ENCODE measurements at places on chromosomes 6 and 20. TPM values are rescaled to one million over a fixed set of nuclear protein-coding genes. Genes with fewer than 3 reads are reported as not detected.

GRCh38 chr20:23298155-23298554, 52.4 kb upstream of the NXT1 start:
- DNase-seq = no peak

DNA sequence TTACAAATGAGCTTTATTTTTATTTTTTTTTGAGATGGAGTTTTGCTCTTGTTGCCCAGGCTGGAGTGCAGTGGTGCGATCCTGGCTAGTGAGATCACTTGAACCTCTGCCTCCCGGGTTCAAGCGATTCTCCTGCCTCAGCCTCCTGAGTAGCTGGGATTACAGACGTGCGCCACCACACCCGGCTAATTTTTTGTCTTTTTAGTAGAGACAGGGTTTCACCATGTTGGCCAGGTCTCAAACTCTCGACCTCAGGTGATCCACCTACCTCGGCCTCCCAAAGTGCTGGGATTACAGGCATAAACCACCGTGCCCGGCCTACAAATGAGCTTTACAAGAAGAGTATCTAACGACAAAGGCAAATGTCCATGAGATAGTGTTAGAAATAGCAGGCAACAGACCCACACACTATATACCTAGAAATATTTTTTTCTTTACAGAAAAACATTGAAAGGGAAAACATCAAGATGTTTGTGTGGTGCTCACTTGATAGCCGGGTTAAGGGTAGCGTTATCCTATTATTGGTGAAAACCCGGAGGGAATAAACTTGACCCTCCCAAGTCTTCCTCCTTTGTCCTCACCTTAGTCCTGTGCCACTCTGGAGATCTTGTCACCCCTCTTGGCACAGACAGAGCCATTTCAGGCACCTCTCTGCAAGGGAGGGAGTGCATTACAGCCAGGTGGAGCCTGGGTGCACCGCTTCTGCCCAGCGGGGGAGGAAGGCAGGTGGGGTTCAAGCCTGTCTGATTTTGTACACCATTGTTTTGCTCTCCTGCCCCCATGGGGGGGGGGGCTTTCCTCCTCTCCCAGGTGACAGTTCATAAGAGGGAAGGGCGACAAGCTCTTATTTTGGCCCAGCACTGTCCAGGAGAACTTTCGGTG, 21.0 kb upstream of the AVP start:
- no peak for DNase-seq

DNA sequence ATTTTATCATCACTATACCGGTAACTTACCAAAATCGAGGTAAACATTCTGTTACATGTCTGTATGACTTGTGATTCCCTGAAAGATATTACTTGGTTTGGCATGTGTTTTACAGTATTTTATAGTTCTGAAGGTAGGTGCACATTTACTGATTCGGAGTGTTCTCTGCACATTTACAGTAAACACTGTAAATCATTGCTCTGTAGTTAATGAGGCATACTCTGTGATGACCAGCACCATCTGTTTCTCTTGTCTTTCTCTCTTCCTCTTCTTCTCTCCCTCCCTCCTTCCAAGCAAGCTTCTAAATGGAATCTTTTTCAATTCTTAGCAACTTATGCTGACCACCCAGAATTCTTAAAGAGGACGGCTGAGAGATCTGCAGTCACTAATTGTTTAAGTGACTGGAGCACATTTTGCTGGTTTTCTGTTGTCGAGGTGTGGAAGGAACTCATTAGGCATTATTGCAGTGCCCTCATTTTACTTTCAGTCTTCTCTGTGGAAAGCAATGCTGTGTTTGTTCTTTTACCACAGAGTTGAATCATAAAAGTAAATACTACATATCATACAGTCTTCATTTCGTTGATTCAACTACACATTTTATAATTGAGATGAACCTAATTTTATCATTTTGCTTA, 126.5 kb downstream of the UTRN start:
- no peak for DNase-seq

GFOD1 gene
- total RNA-seq = 16.7 TPM

DNA sequence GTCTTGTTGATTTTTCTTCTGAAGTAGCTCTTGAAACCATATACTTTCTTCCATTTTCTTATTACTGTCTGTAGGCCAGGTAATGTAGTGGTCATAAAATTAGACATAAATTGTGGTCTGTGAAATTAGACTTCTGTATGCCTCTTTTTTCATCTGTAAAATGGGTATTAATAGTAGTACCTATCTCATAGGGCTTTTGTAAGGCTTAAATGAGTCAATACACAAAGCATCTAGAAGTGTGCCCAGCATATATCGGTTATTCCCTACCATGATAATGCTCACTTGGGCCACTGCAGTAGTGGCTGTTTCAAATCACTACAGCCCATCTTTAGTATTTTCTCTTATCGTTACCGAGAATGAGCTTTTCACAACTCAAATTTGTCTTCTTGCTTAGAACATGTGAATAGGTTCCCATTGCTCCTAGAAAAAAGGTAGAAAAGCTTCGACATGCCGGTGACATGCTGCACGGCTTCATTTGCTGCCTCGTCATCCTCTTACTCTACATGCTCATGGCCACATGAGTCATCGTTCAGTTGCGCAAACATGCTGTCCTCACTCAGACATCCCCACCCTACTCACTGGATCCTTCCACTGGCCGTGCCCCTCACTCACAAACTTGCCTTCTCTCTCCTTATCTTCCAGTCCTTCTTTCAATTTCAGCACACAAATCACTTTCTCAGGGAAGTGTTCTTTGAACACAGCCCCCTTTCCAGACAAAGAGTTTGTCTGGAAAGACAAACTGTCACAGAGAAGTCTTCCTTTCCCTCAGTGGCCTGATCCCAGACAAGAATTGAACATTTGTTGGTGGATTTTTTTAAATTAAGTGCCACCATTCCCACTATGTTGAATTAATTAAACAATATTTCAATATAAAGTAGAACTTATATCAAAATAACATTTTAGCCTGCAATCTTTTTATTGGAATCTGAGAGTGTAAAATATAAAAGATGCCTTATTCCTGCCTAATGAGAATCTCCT, 32.2 kb upstream of the ERVFRD-1 start:
- DNase-seq = peak; percentile 75

DNA sequence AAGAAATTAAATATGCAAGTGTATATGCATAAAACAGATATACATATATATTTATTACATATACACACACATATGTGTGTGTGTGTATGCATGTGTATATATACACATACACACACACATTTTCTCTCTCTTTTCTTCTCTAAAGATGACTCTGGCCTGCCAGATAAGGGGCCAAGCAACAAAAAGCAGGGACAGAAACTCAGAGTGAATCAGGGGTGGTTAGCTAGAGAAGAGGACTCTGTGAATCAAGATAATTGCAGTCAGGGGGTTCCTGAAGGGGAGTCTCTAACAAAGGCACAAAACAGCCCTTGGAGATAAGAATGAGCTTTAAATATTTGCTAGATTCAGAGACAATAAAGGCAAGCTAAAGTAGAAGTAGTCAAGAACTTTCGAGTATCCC, 650.5 kb downstream of the UTRN start:
- no peak for DNase-seq

GRCh38 chr6:110828396-110828795, 13.1 kb upstream of the CDK19 start:
- DNase-seq = no peak

DNA sequence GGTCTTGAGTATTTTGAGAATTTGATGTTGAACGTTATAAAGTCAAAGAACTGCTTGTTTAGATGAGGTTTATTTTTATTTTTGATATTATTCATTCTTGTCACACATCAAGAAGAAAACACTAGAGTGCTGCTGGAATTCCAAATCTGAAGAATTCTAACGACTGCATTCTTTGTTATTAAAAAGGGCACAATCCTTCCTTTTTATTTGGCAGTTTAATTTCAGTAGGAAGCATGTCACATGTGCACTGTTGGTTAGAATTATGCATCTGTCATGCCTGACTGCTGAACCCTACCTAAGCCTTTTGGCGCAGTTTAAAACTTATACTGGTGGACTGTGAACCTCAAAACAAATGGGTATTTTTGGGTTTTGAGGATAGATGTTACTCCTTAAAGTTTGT, 4.0 kb downstream of the ID4 start:
- DNase-seq = no peak

DNA sequence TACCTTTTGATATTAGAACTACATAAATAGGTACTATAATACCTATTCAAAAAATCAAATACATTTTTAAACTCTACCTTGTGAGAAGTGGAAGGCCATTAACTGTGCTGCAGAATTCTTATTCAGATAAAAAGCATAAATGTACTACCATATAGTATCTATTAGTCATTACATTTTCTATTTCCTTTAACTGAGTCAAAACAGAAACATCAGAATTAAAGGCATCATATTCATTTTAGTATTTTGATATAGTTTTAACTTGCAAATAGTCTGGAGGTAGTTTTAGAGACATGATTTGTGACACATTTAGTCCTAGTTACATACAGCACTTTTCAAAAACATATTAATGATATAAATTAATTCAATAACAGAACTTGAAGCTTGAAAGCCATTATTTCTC, 39.9 kb upstream of the TAB2 start:
- DNase-seq = no peak

CDH4 gene
- 1.0 TPM for total RNA-seq

ALDH5A1 gene
- 32.2 TPM for total RNA-seq

TRIM39 gene
- 11.5 TPM for total RNA-seq

DNA sequence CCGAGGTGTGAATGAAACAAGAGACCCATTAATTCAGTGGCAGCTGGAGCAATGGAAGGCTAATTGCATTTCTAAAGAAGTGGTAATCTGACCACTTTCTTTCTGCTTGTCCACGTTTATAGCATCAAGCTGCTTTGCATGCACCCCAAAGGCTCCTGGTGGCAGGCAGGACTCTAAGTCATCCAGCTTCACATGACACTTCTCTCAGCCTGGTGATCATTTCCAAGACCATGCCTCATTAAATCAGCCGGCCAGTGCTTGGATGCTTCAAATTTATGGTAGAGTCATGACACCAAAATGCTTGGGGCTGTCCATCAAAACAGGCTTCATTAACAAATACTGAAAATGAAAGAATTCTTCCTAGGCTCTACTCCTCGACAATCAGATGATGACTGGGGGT, 614.9 kb downstream of the DOK5 start:
- DNase-seq = no peak

- DNase-seq = no peak
These were observed 16.1 kb upstream of the UNC93A start for GRCh38 chr6:167275001-167275400.

NKX2-2 gene
- total RNA-seq = not detected

GSTA3 gene
- not detected for total RNA-seq

VSX1 gene
- 0.41 TPM for total RNA-seq

- DNase-seq = no peak
These were observed 324.8 kb downstream of the SMOC2 start for GRCh38 chr6:168765752-168766151.

- no peak for DNase-seq
These were observed 64.3 kb upstream of the ID4 start for GRCh38 chr6:19772891-19773290.

- peak; percentile 100 for DNase-seq
These were observed at the start of gene RALGAPB for GRCh38 chr20:38472513-38473366. TSS of gene RALGAPB (plus strand) at chr20:38472843. CDS start at chr20:38488433, 15,590 bp downstream.

DNA sequence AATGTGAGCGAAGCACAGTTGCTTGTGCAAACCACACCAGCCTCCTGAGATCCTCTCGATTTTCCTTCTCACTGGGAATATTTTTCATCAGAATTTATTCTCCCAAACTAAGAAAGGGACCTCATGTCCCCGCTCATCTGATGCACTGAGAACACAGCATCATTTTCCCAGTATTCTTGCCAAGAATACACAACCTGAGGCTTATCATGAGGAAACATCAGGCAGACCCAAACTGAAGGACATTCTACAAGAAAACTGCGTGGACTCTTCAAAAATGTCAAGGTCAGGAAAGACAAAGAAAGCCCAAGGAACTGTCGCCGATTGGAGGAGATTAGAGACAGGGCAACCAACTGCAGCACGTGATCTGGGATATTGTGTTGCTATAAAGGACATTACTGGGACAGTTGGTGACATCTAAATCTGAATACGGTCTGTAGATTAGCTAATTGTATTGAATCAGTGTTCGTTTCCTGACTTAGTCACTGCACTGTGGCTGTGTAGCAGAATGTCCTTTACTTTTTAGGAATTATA, 72.3 kb downstream of the SNX5 start:
- no peak for DNase-seq

- DNase-seq = no peak
These were observed 133.5 kb downstream of the TINAG start for GRCh38 chr6:54441687-54442248.

LTB gene
- total RNA-seq = 0.69 TPM

LY86 gene
- 0.39 TPM for total RNA-seq

DNA sequence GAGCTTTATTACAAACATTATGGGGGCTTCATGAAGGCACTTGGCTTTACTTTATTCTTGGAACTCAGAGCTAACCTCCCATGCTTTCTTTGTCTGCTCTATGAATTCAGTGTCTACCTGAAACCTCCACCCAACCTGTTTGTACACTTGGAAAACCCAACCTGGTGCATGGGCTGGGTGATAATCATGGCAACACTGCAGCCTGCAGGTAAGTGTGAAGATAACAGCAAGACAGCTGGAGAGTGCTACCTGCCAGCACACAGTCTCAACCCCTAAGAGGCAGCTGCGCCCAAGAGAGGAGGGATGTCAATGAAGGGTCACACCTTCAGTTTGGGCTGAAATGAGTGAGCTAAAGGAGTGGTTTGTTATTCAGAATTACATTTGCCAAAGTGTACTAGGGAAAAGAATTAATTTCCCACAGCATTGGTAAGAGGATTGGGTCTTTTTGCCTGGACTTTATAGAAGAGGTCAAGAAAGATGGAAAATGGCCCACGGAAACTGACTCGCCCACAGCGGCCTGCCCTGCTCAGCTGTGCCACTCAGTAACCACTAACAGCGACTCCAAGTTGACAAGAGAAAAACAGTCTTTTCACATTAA, 24.4 kb downstream of the FOXQ1 start:
- DNase-seq = no peak

DNA sequence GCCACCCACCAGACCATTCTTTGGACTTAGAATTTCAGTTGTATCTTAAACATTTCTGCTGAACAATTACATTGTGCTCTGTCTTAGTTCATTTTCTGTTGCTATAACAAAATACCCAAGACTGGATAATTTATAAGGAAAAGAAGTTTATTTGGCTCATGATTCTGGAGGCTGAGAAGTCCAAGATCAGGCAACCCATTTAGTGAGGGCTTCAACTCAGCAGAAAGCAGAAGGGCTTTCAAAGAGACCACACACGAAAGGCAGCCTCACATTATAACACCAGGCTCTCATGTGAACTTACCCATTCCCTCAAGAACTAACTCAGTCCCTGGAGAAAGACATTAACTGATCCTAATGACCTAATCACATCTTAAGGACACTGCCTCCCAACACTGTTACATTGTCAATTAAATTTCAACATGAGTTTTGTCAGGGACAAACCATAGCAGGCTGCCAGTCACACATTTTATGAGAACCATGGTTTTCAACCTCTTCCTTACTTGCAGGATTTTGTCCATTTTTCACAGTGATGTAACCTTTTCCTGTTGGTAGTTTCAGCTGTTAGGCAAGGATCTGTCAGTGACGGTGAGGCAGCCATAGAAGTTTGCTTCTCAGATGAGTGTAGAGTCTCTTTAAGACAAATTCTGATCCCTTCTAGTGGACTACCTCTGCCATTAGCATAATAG, 399.6 kb upstream of the SOX4 start:
- DNase-seq = no peak

- DNase-seq = no peak
These were observed 102.8 kb upstream of the TMEM170B start for GRCh38 chr6:11434565-11435326.

GRCh38 chr20:35055445-35056276, 36.9 kb downstream of the TRPC4AP start:
- no peak for DNase-seq

- DNase-seq = no peak
These were observed 144.6 kb upstream of the AGPAT4 start for GRCh38 chr6:161418463-161418945.

MARCKS gene
- total RNA-seq = 17.2 TPM

- no peak for DNase-seq
These were observed 177.4 kb downstream of the TFAP2A start for GRCh38 chr6:10237298-10238038.
